ENCODE measurements at places on chromosomes 12 and 14.

GRCh38 chr12:30806989-30807694 is 52.4 kb upstream of the CAPRIN2 start:
- DNase-seq = peak; percentile 74

DNA sequence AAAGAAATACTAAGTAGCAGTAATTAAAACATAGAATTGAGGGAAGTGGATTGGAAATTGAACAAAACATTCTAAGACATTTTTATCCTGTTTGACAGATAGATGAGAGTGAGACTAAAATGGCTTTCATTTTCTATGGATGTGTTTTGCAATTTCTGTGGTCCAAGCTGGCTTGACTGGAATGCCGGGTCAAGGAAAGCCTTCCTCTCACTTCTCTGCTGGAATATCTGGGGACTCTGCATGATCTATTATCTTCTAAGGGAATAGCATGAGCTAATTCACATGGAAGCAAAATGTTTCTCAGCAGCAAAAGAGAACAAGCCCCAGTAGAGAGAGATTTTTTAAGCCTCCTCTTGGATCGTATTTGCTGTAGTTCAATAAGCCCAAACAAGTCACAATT is 407.9 kb upstream of the ATXN7L3B start:
- no peak for DNase-seq

- DNase-seq = no peak
Measured at GRCh38 chr12:29957835-29958234, 174.1 kb upstream of the TMTC1 start.

GRCh38 chr12:48280572-48280971 is 70.1 kb downstream of the ZNF641 start:
- DNase-seq = no peak

- no peak for DNase-seq
Measured at GRCh38 chr14:20608383-20609110, 17.4 kb upstream of the RNASE12 start.

DNA sequence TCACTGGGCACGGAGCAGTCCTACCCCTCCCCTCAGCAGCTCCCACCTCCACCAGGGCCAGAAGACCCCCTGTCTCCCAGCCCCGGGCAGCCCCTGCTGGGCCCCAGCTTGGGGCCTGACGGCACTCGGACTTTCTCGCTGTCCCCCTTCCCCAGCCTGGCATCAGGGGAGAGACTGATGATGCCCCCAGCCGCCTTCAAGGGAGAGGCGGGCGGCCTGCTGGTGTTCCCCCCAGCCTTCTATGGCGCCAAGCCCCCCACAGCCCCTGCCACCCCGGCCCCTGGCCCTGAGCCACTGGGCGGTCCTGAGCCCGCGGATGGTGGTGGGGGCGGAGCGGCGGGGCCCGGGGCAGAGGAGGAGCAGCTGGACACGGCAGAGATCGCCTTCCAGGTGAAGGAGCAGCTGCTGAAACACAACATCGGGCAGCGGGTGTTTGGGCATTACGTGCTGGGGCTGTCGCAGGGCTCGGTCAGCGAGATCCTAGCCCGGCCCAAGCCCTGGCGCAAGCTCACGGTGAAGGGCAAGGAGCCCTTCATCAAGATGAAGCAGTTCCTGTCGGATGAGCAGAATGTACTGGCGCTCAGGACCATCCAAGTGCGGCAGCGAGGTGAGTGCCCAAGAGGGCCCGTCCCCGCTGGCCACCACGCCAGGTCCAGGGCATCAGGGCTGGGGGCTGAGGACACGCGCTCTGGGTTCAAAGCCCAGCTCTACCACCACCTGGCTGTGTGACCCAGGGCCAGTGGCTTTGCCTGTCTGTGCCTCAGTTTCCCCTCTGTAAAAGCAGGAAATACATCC is 58.6 kb downstream of the PHETA1 start:
- DNase-seq = no peak

DNA sequence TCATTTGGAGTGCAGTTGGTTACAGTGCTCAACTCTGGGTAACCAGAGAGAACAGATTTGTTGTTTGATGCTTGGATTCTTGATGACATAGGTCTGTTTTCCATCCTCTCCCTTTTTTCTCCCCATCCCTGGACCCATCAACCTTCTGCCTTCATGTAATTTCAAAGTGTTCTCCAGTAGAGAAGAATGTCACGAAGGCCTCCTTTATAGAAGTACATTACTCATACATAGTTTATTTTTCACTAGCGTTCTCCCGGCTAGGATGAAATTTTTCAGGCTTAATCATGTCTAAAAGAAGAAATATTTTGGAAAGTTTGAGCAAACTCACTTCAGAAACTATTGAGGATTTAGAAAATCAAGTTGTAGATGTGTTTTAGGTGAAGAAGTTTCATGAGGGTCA is 20.9 kb upstream of the APPL2 start:
- no peak for DNase-seq

GRCh38 chr12:16553457-16553856 is 52.5 kb downstream of the LMO3 start:
- no peak for DNase-seq

DNA sequence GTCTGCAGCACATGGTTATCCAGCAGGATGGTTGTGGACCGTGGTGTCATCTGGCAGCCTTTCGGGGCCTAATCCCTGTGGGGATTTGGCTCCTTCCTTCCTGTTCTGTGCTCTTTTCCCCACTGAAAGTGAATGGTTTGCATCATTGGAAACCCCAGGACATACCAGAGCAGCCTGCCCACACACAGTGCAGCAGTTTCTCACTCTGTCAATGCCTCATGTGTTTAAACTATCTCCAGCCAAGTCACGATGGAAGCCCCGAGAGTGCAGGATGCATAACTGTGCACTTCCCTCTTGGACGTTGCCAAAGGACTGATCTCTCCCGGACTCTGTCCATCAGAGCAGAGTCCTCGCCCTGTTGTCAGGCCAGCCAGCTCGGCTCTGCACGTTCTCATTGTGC is 29.0 kb upstream of the AMN start:
- DNase-seq = no peak

DNA sequence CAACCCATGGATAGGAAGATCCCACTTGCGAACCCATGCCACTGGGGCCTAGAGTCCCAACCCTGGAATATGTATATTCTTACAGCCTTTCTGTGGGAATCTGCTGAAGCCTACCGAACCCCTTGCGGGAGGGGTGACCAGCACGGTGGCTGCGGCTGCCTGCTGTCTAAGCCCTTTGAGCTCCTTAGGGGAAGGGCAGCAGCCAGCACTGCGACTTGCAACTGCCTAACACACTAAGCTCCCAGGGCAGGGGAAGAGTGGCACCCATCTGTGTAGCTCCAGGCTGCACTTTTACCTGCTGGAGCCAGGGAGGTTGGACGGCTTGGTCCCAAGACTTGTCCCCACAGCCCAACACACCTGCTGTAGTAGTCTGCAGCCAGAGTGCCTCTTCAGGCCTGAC is 1968.7 kb upstream of the FLRT2 start:
- peak; percentile 42 for DNase-seq

DNA sequence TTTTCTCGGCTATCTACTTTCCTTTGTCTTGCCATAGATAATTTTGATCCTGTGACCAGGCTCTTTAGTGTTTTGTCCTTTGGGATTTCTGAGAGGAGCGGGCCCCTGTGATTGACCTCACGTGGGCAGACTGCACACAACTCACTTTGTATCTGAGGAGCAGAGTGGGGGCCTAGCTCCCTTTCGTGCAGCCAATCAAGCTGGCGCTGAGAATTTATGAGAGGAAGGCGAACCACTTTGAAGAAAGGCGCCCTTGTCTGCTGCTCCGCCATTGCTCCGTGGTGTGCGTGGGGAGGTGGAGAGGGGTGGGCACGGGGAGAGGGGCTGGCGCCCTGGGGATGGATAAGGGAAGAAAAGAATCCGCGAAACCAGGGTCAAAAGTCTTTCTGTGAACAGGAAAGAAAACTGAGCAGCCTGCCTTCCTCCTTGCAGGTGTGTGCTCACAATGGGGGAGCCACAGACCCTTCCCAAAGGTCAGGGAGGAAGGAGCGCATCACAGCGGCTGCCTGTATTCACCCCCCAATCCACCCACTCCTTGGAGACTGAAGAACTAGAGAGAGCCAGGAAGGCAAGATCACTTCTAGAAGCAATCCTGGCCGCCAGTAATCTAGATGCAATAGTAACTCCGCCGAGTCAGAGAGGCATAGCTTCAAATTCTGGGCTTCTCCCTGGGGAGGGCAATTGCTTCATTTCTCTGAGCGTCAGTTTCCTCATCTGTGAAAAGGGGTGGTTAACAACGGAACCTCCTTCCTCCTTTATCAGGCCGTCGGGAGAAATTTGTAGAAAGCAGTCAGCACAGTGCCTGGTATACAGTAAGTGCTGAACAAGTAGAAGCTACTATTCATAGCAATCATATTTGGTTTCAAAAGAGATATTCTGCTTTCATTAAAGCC is 24.9 kb upstream of the MED13L start:
- DNase-seq = no peak
